ENCODE measurements at places on chromosomes 3 and 15.
A peak's percentile ranks its signal among the peaks of the same experiment; 100 is the strongest.

DNA sequence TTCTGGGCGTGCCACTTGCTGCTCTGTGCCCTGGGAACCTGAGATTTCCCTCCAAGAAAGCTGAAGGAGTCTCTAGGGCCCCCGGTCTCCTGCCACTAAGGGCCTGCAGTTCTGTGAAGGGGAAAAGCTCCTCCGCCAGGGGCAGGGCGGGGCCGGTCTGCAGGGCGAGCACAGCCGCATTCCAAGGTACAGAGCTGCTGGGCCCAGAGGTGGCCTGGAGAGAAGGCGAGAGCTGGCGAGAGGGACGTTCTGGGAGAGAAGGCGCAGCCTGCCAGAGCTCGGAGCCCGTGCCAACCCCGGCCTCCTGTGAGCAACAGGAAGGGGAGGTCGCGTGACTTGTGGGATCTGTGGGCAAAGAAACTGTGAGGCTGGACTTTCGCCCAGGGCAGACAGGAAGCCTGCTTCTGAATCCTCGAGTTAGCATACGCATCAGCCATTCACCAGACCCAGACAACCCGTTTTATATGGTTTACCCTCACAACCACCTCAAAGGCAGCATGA lies 500.4 kb downstream of the SHQ1 start:
- peak; percentile 11 for DNase-seq

DNA sequence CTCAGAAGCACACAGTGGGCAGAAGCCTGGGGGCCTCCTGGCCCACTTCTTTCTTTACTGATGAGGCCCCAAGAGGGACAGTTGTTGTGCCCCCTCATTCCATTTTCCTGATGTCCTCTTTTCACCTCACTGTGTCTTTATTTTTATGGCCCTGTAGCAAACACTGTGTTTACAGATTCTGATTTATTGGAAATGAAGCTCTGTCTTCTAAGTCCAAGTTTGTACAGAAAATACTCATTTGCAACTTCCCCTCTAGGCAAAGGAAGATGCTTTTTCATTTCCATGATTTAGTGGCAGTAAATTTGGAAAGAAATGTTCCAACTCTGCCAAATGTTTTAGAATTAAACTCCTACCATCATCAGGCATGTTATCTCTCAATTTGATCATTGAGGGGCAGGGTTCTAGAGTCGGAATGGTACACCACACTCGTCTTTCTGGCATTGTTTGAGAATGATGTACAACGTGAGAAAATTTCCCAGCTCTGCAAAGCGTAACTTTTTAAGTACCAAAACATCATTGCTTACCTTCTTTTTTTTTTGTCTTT lies 129.7 kb downstream of the ARNT2 start:
- no peak for DNase-seq

DNA sequence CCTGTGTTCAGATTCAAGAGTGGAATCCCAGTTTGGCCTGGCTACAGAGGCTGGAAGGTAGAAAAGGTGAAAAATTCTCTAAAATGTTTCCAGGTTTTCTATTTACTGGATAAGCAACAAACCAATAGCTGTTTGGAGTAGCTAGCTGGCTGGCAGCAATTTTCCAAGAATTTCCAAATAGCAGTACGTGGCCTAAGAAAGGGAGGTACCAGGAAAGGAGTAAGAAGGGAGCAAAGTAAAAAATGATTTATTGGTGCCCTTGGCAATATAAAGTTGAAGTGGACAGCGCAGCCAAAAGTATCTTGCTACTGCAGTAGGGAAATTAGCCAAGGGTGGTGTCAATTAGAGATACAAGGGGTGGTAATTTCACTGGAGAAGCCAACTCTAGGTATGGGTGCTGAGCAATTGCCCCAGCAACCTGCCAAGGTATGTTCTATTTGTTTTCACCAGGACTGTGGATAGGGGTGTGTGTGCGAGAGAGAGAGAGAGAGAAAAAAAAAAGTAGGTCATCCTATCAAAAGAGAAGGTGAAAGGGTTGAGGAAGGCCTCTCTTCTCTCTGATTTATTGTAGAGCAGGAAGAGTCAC lies 40.8 kb upstream of the THBS1 start:
- DNase-seq = no peak

- no peak for DNase-seq
Measured at GRCh38 chr15:61545763-61546162, 316.7 kb upstream of the RORA start.

- DNase-seq = no peak
Measured at GRCh38 chr3:123424321-123424998, 24.4 kb downstream of the ADCY5 start.

GRCh38 chr3:112086875-112087524 lies 811 bp downstream of the C3orf52 start:
- no peak for DNase-seq

DNA sequence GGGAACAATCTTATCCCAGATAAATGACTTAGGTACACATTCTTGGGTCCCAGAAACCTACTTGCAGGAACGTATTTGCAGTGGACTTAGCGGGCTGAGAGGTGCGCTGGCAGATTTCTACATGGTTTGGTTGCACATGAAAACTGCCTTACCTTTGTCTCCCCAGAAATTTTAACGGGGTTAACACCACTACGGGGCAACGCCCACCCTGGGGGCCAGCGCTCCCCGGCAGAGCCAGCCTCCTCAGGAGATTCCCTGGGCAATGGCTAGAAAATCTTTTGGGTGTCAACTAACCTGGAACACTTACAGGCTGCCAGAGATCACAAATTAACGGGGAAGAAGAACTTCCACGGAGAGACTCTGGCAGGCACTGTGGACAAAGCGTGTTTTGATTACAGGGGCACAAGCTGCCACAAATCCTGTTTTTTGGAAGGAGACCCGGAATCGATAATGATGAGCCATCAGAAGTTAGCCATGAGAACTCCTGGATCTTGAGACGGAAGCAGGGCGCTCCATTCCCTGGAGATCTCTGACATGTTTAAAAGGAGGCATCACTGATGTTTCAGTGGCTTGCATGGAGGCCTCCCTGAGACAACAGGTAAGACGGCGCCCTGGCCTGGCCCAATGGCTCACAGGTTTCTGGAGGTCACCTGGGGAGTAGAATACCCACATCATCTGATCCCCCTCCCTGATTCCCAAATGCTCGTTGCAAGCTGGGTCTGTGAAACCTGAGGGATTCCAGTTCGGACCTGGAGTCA lies 288.9 kb downstream of the ADAMTS17 start:
- no peak for DNase-seq

DNA sequence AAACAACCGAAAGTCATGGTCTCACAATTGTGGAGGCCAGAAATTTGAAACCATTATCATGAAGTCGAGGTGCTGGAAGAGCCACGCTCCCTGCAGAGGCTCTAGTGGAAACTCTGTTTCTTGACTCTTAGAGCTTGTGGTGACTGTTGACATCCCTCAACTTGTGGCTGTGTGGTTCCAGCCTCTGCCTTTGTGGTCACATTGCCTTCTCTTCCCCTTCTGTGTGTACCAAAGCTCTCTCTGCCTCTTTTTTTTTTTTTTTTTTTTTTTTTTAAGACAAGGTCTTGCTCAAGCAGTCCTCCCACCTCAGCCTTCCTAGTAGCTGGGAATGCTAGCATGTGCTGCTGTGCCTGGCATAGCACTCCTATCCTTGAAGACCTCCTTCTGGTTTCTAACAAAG lies 48.7 kb upstream of the CRTC3 start:
- no peak for DNase-seq

DNA sequence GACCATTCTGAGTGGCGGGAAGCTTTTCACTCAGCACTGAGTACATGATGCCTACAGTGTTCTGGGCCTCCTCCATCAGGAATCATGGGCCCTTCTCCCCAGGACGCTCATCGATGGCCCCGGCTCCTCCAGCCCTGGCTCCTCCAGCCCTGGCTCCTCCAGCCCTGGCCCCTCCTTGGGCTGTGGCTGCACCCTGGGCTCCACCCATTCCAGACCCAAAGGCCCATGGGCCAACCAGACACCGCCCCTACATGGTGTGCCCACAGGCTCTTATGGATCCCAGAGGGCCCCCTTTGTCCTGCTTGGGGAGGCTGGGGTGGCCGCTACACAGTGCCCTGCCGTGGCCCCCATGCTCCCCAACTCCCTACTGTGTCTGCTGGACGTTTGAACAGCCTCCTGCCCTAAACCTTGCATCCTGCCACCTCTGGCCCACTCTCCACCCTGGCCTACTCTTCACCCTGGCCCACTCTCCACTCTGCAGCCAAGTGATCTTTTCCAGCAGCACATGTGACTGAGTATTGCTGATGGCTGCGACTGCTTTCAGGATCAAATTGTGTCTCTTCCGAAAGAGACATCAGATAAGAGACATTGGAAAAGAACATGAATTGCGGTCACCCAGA lies 57.9 kb downstream of the APBA2 start:
- DNase-seq = no peak

DNA sequence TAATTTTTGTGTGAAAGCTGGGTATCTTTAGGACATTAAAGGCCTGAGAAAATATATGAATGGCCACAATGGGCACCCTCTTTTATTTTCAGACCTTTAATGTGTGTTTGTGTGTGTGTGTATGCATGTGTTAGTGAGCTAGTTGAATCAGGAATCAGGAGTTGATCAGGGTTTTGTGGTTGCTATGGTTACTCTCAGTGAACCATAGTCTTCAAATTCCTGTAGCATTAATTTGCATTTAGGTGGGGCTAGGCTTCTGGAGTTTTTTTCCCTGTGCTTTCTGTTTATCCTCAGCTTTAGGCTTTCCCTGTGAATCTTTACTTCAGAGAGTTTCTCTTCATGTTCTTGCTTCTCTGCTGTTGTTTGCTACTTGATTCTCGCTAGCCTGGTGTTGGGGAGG lies 122.0 kb upstream of the ONECUT1 start:
- DNase-seq = no peak

- no peak for DNase-seq
Measured at GRCh38 chr3:47377186-47377585, 3.6 kb upstream of the PTPN23 start.

- DNase-seq = no peak
Measured at GRCh38 chr3:12700800-12701199, 36.9 kb upstream of the RAF1 start.

DNA sequence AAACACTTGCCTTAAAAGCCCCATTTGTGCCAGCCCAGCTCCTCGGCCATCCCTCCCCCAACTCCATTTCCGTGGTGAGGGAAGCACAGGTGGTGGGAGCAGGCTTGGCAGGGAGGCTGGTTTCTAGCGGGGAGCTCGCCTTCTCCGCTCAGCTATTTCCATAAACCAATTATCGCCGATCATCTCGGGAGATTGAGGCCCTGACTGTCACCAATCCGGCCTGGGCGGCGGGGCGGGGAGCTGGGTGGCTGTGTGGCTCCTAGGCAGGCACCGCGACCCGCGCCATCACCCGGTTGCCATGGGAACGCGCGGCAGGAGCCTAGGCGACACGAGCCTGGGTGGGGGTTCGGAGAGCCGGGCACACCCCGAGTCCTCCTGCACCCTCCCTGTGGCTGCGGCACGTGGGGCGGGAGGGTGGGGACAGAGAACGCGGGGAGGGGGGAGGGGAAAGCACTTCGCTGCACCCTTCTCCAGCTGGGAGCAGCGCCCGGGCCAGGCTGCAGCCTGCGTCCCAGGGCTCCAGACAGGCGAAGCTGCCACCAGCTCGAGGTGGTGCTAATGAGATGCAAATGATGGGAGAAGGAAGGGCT lies 9.3 kb downstream of the CCDC33 start:
- DNase-seq = no peak

GRCh38 chr3:183844606-183845005 lies 19.2 kb upstream of the MAP6D1 start:
- no peak for DNase-seq

DNA sequence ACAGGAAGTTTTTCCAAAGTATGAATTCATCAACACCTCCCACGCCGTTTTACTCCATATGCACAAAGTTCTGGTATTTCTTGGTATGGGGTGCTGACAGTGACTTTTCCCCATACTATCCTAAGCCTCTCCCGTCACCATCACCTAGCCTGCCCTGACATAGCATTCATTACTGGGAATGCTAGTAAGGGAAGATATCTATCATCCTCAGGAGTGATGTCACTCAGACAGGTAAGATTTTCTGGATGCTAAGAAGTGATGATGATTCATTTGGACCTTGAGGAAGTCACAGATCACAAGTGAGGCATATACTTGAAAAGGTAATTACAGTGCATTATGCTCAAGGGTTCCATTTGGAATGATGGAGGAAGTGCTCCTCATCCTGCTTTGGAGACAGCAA lies 355.1 kb upstream of the STAC start:
- DNase-seq = no peak

- no peak for DNase-seq
Measured at GRCh38 chr3:23991683-23992628, 46.9 kb downstream of the NR1D2 start.

GRCh38 chr3:116102037-116102436 lies 343.2 kb downstream of the LSAMP start:
- DNase-seq = no peak

- no peak for DNase-seq
Measured at GRCh38 chr3:15711281-15711680, 86.5 kb downstream of the ANKRD28 start.

GRCh38 chr3:197466586-197467399 lies 89.0 kb downstream of the BDH1 start:
- DNase-seq = no peak

GRCh38 chr3:100329800-100330489 lies 4.6 kb upstream of the NIT2 start:
- no peak for DNase-seq

- DNase-seq = no peak
Measured at GRCh38 chr15:75064846-75065245, 41.5 kb downstream of the PPCDC start.

DNA sequence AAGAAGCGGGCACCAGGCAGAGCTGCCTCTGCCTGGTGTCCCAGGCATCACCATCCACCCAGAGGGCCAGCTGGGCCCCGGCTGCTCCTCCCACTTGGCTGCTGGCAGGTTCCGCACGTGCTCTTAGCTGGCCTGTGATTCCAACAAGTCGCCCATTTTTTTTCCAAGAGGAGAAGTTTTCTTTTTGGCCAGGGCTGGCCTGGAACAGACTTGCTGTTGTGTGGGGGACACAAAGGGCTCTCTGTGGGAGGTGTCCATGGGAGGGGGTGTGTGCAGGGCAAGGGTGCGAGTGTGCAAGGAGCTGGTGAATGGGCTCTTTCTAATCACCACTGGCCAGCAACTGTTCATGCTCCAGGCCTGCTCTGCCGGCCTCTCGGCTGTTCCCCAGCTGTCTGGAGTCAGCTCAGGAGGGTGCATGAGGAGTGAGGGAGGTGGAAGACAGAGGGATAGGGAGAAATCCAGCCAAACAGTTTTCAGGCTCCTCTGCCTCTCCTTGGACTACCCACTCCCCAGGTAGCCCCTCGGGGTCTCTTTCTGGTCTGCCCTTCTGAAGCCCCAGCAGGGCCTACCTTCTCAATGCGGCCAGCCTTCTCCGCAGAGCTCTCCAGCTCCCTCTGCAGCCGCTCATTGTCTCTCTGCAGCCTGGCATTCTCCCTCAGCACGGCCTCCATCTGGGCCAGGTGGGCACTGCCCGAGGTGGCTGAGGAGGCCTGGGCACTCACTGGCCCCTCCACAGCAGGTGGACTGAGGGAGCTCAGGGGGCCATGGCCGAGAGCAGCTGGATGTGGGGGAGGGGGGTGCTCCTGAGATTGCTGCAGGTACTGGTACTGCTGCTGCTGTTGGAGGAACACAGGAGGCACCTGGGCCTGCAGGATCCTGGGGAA lies 7.1 kb downstream of the AMOTL2 start:
- DNase-seq = no peak

DNA sequence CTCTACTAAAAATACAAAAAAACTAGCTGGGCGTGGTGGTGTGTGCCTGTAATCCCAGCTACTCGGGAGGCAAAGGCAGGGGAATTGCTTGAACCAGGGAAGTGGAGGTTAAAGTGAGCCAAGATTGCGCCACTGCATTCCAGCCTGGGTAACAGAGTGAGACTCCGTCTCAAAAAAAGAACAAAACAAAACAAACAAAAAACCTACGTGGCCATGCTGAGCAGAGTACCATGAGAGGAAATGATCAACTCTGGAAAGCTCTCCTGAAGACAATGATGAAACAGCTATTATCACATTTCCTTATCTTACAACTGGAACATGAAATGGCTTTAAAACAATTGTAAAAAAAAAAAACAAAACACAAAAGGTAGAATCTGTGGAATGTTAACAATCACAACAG lies 75.2 kb downstream of the CHSY1 start:
- DNase-seq = no peak
